ENCODE measurements at places on chromosomes 1 and 21. TPM values are rescaled to one million over a fixed set of nuclear protein-coding genes. Genes with fewer than 3 reads are reported as not detected.

Gene PKLR
- 0.21 TPM for total RNA-seq

Gene S100A3
- 1.2 TPM for total RNA-seq

Gene SVBP
- 23.2 TPM for total RNA-seq

Gene FCRL5
- not detected for total RNA-seq

Gene ARHGEF16
- not detected for total RNA-seq

Gene AMY1C
- total RNA-seq = not detected

Gene UBASH3A
- total RNA-seq = 0.79 TPM

Gene RGS4
- 1.3 TPM for total RNA-seq

Gene NBPF15
- 57.0 TPM for total RNA-seq

Gene SPRR1A
- total RNA-seq = not detected

Gene LAMC2
- total RNA-seq = 17.4 TPM

Gene LRRC47
- 44.7 TPM for total RNA-seq

Gene TSPAN1
- total RNA-seq = 62.8 TPM

Gene PRDM16
- 7.7 TPM for total RNA-seq

Gene TEDDM1
- not detected for total RNA-seq

Gene VSIG8
- not detected for total RNA-seq

Gene AKIRIN1
- 17.4 TPM for total RNA-seq

Gene SIPA1L2
- total RNA-seq = 4.6 TPM

Gene S100A9
- 33.4 TPM for total RNA-seq

Gene SEMA4A
- 8.2 TPM for total RNA-seq

Gene OR2L5
- 0.14 TPM for total RNA-seq

Gene TCHH
- total RNA-seq = not detected

Gene FAM177B
- total RNA-seq = not detected

Gene CLCA1
- not detected for total RNA-seq

Gene FLG
- 0.28 TPM for total RNA-seq

Gene NUDT4B
- 24.1 TPM for total RNA-seq

Gene CDA
- total RNA-seq = 2.3 TPM

Gene AMY1B
- not detected for total RNA-seq

Gene ZNF692
- 26.4 TPM for total RNA-seq
